Effector CD4-positive, alpha-beta T cell (primary cell): ENCODE measurements at places on chromosomes 13 and 19.

DNA sequence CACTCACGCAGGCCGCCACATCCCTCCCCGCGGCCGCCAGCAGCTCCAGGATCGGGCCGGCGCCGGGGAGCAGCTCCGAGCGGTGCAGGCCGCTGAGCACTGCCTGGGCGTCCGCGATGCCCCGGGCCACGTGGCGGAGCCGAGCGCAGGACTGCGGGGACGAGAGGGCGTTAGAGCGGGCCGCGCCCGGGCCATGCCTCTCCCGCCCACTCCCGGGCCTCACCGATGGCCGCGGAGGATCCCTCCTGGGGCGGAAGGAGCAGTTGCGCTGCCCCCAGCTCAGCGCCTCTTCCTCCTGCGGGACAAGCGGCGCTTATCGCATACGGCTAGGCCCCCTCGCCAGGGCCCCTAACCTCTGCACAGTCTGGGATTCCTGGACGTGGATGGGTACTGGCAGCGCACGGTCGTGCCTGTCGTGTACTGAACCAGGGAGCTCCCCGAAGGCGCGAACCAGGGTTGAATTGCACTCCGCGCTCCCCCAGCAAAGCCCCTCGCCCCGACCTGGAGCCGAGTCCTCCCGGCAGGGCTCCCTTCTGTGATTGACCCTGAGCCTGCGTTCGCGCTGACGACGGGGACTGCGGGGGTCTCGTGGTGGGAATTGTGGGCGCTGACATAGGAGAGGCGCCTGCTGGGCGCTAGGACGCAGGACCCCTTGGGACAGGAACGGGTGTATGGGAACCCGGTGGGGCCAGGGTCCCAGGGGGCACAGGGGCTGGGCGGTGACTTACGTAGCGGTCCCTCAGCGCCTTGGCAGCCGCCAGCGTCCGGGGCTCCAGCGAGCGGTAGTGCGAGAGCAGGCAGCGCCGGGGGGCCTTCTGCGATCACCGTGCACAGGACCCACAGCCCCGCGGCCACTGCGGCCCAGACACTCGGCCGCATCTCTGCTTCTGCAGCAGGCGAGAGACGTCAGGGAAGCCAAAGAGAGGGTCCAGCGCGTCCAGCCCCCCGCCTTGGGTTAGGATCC, 673 bp downstream of the IFNL4 start:
- DNase-seq, result no peak

- no peak for DNase-seq
These were observed 674 bp downstream of the TRPC4 start for GRCh38 chr13:37868691-37869505.

- no peak for DNase-seq
These were observed 86.6 kb downstream of the TNFRSF19 start for GRCh38 chr13:23656637-23657371.

DNA sequence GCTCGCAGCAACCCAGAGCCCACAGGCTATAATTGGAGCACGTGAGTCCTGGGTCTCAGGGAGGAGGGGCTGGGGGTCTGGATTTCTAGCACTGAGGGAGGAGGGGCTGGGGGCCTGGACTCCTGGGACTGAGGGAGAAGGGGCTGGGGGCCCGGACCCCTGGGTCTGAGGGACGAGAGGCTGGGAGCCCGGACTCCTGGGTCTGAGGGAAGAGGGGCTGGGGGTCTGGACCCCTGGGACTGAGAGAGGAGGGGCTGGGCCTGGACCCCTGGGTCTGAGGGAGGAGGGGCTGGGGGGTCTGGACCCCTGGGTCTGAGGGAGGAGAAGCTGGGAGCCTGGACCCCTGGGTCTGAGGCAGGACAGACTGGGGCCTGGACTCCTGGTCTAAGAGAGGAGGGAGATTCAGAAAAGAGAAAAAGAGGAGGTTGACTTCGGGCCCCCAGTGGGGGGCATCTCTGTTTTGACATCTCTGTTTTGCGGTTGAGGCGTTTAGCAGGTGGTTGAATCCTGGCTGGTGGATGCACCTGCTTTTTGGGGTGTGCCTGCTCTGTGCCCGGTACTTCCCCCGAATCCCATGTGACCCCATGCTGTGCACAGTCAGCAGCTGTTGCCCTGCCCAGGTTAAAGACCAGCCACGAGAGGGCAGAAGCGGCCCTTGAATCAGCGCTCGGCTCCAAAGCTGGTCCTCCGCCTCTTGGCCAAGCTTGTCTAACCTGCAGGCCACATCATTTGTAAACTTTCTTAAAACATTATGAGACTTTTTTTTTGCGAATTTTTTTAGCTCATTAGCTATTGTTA, 10.5 kb downstream of the PVR start:
- DNase-seq, result peak; percentile 56

- no peak for DNase-seq
These were observed 1573.3 kb downstream of the PCDH9 start for GRCh38 chr13:65656740-65657329.

GRCh38 chr13:29546662-29547061, 48.8 kb downstream of the SLC7A1 start:
- DNase-seq, result no peak

DNA sequence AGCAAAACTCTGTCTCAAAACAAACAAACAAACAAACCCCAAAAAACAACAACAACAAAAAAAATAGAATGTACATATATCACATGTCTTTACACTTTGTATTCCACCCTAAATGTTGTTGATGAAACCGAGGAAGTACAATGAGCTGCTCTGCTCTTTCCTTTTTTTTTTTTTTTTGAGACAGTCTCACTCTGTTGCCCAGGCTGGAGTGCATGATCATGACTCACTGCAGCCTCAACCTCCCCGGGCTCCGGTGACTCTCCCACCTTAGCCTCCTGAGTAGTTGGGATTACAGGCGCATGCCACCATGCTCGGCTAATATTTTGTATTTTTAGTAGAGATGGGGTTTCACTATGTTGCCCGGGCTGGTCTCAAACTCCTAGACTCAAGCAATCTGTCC, 30.6 kb upstream of the LRP3 start:
- no peak for DNase-seq

DNA sequence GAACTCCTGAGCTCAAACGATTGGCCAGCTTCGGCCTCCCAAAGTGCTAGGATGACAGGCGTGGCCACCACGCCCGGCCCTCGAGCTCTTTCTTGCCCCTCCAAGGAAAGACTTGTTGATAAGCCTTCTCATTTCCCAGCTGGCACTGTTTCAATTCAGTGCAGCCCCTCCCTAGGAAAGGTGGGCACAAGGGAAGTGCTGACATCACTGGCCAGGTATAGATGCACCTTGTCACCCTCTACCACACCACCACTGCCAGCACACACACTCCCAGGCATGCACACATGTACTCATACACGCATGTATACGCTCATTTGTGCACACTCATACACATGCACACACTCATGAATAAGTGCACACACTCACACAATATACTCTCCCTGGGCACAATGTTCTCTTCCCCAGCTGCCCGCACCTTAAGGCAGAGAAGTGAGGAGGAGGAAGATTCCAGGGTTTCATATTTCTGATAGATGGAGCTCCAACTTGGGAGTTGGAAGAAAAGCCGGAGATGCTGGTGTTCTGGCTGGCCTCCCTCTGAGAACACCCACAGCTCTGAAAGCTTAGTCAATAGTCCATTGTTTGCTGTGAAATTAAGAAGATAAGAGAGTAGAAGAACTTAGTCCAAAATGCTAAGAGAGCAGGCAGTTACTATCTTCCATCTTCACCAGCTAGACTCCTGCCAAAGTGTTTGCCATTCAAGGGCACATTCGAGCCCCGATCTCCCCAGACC, 196.7 kb downstream of the FOXO1 start:
- no peak for DNase-seq

- DNase-seq, result no peak
These were observed 155.7 kb downstream of the SLC7A1 start for GRCh38 chr13:29439601-29440388.

DNA sequence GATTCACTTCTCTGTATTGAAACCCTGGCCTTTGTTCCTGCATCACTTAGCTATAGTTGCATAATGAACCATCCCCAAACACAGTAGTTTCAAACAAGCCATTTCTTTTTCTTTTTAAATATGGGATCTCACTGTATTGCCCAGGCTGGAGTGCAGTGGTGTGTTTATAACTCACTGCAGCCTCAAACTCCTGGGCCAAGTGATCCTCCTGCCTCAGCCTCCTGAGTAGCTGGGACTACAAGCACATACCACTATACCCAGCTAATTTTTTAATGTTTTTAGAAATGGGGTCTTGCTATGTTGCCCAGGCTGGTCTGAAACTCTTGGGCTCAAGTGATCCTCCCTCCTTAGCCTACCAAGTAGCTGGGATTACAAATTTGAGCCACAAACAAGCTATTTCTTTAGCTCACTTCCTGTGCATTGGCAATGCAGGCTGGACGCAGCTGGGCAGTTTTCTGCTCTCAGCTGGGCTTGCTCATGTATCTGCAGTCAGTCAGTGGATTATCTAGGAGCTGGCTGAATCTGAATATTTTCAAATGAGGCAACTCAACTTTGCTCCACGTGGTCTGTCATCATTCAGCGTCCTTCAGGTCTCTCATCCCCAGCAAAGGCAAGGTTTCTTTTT, 49.5 kb upstream of the SIN3B start:
- no peak for DNase-seq

DNA sequence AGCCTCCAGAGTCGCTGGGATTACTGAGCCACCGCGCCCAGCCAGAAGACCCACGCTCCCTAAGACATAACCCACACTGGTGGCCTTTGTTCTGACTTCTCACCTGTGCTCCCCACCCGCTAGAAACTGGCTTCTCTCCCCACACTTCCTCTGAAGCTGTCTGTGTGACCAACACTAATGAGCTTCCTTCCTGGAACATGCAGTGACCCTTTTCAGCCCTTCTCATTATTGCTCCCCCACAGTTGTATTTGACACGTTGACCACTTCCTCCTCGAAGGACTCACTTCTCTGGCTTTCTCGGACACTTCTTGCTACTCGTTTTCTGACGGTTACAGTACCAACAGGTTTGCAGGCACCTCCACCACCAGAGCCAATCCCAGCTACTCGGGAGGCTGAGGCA, 10.9 kb downstream of the NCR1 start:
- DNase-seq, result no peak

GRCh38 chr13:39040206-39040605, 1.9 kb downstream of the NHLRC3 start:
- DNase-seq, result no peak

DNA sequence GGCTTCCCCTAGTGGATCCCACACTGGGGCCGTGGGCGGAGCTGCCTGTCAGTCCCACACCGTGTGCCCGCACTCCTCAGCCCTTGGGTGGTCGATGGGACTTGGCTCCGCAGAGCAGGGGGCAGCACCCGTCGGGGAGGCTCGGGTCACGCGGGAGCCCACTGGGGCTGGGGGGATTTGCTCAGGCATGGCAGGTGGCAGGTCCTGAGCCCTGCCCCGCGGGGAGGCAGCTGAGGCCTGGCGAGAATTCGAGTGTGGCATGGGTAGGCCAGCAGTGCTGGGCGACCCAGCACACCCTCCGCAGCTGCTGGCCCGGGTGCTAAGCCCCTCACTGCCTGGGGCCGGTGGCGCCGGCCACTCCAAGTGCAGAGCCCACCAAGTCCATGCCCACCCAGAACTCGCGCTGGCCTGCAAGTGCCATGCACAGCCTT, 481.7 kb upstream of the PRR20A start:
- no peak for DNase-seq

DNA sequence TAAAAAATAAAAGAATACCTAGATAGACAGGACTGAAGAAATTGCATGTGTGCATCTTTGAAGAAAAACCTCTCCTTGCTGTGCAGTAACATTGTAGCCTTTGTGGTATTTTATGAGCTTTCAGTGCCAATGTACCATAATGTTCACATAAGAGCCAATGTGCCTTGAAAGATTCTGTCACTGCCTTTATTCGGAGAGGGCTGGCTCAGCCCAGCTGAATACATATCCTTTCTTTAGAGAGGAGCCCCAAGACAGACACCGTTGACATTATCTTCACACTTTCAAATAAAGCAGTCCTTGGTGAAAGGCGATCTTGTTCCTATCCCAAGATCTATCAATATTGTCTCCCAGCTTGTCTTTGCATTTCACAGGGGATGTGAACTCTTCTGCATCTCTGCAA, 18.5 kb upstream of the CNMD start:
- no peak for DNase-seq

DNA sequence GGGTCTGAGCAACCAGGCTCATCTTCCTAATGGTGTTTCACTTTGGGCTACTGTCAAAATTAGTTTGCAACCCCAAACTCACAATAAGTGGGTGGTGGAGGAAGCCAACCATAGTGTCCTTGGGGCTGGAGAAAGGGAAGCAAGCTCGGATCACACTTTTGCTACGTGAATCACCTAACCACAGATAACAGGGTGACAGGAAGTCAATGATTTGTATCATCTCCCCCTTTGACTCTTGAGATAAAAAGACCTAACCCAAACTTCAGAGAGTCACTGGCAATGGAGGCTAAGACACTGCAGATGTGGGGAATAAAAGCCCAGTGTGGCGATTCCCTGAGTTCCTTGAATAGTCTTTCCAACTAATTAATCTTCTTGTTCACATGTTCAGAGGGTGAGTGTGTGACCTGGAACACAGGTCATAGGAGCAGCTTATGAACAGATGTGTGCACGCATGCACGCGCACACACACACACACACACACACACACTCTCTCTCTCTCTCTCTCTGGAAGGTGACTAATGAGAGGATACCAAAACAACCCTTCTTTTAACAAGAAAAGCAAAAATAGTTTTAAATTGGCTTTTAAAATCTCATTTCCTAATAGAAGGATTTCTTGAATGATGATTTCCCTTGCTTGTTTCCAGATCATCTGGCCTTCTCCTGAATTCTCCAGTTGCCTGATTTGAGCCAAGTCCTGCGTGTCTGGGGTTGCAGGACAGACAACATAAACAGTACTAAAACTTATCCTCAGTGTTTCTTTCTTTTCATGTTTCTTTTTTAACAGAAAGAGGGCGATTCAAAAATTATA, 21.2 kb upstream of the DOCK9 start:
- DNase-seq, result peak; percentile 16

DNA sequence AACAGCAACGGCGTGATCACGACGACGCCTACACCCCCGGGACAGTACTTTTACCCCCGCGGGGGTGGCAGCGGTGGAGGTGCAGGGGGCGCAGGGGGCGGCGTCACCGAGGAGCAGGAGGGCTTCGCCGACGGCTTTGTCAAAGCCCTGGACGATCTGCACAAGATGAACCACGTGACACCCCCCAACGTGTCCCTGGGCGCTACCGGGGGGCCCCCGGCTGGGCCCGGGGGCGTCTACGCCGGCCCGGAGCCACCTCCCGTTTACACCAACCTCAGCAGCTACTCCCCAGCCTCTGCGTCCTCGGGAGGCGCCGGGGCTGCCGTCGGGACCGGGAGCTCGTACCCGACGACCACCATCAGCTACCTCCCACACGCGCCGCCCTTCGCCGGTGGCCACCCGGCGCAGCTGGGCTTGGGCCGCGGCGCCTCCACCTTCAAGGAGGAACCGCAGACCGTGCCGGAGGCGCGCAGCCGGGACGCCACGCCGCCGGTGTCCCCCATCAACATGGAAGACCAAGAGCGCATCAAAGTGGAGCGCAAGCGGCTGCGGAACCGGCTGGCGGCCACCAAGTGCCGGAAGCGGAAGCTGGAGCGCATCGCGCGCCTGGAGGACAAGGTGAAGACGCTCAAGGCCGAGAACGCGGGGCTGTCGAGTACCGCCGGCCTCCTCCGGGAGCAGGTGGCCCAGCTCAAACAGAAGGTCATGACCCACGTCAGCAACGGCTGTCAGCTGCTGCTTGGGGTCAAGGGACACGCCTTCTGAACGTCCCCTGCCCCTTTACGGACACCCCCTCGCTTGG, 966 bp downstream of the JUNB start:
- DNase-seq, result peak; percentile 55
